ENCODE measurements at places on chromosomes 2 and 18.

GRCh38 chr2:104312684-104313083 lies 541.2 kb upstream of the POU3F3 start:
- DNase-seq: no peak

- DNase-seq: no peak
Measured at GRCh38 chr2:26455037-26455669, 22.8 kb downstream of the OTOF start.

- DNase-seq: no peak
Measured at GRCh38 chr2:219556413-219556812, 12.6 kb downstream of the TMEM198 start.

GRCh38 chr2:173749315-173749714 lies 215.9 kb downstream of the SP3 start:
- no peak for DNase-seq

- no peak for DNase-seq
Measured at GRCh38 chr18:9446839-9447238, 28.5 kb upstream of the RALBP1 start.

DNA sequence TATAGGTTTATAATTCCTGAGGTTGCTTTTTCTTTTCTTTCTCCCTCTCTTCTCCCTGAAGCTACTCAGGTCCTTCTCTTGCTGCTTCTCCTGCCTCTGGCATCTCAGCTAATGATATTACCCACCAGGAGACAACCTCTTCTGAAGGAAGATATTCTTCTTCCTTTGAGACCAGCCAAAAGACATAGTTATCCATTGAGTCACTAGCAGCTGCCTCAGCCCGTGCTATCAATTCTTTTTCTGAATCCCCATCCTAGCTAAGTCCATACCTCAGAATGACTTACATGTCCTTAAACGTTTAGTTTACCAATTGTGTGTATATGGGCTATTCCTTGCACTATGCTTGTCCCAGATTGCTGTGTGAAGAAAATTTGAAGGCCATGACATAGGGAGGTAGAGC lies 25.0 kb upstream of the RNF103 start:
- DNase-seq: no peak
